ENCODE measurements at places on chromosomes 4 and X.

DNA sequence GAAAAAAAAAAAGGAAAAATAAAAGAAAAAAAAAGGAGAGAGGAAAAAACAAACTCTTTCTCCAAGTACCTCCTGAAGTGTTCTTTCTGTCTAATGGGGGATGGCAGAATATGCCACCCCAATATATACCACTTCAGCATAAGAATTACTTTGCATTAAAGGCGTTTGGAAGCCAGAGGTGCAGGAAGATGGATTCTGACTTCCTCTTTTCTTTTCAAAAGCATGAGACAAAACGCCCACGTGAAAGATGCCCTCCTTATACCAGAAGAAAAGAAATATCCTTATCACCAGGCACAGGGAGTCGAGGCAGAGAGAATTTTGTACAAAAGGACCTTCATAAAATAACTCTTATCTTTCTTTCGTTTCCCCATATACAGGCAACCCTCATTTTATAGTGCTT, 40.9 kb downstream of the COX18 start:
- DNase-seq: no peak

- DNase-seq: no peak
Measured at GRCh38 chr4:85793233-85793585, 318.3 kb downstream of the ARHGAP24 start.

- DNase-seq: no peak
Measured at GRCh38 chr4:153527690-153528089, 61.5 kb downstream of the TMEM131L start.

DNA sequence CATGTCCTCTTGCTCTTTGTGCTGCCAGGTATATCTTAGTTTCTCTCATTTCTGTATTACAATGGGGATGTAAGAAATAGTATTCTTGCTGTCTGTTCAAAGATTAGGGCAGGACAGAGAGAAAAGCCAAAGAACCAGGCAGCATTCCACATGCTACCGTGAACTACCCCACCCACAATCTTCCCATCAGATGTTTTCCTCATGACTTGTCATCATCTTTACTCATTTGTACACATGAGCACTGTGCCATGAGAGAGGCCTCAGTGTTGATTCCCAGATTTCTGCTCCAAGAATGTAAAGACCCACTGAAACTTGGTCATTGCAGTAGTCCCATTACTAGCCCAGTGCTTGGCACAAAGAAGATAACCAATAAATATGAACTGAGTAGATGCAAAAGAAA, 354.6 kb upstream of the RASGEF1B start:
- no peak for DNase-seq

- no peak for DNase-seq
Measured at GRCh38 chr4:160537681-160538080, 1434.8 kb downstream of the RAPGEF2 start.

- DNase-seq: no peak
Measured at GRCh38 chr4:126247409-126247808, 932.7 kb downstream of the FAT4 start.

DNA sequence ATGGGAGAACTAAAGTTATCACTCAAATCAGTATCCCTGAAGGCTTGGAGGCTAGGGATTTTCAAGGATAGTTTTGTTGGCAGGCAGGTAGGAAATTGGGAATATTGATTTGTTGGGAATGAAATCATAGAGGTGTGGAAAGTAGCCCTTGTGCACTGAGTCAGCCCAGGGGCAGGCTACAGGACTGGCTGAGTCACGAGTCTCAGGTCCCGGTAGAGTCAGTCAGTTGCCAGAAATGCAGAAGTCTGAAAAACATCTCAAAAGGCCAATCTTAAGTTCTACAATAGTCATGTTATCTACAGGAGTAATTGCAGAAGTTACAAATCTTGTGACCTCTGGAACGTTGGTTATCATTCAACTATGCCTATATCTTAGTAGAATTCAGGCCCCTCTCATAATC, 153.1 kb downstream of the GC start:
- DNase-seq: no peak

GRCh38 chr4:33255094-33255493, 2534.9 kb downstream of the PCDH7 start:
- DNase-seq: no peak

DNA sequence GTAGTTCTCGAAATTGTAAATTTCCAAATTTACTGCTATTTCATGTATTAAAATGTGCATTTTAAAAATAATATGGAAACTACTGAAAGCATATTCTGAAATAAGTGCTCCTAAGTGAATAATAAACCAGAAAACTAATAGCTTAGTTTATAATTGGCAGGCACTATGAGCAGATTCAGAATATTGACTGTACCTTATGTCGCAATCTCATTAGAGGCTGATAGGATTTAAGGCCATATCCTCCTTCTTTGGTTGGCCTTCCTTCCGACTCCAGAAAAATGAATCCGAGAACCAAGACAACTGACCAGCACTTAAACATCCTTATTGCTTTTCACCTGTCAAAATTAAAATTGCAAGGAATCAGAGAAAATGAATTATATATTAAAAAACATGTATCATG, 52.7 kb downstream of the FSTL5 start:
- no peak for DNase-seq

DNA sequence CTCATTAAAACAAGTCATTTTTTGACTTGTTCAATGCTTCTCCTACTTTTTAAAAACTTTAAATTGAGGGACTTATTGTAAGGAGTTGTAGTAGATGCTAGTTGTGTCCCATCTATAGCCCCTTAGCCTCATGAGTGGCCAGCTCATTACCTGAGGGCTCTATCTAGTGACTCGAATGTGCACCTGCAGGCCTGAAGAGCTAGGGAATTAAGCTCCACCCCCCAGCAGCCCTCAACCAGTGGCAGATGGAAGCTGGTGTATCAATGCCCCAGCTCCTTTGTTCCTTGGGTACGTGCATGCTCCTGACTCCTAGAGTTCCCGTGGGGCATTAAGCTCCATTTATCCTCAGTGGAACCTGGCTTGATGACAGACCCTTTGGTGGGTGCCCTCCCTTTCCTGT, 146.7 kb upstream of the FAM9B start:
- DNase-seq: no peak

DNA sequence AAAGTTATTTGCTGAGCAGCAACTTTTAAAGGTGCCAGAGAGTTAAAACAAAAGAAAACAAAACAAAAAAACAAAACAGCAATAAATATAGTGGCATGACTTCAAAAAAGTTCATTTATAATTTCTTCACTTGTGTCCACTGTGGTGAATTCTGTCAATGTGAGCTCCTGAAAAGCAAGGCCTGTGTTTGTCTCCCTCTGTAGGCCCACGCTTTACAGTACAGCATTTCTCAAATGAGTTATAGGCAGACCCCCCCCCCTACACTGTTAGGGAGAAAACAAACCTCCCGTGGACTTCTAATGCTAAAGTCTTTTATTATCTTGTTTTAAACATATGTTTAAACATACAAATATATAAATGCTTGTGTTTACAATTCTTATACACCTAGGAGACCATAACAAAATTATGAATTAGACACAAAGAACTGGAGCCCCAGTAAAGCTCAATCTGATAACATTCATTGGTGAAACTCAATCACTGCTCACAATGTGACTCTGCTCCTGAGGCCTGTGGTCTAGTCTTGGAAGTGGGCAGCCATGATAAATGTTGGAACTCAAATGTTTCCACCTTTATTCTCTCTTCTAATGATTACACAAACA, 47.0 kb upstream of the SCOC start:
- DNase-seq: peak; percentile 7

DNA sequence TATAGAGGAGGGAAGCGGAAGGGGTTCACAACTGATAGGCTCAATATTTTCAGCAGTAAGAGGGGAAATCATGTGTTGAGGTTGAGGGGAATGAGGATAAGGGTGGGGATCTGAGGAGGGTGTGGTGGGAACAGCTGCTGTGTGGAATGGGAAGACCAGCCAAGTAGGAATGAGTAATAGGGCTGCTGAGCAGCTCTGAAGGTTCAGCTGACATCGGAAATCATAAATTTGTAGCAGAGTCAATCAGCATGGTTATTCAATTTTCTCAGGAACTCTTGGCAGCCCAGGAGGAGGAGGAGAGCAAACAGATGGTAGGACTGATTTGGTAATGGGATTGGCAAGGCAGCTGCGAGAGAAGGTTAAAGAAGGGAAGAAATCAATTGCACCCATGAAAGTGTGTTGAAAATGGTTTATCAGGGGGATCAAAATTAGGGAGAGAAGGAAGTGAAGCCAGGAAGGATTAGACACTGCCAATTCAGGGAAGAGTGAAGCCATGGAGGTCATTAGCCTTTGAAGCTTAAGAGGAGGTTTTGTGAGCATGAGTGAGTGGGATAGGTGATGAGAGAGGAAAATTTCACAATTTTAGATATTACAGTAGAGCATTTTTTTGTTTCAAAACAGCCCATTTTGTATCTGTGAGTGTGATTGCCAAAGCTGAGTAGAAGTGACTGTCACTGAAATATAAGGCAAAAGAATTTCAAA, 82.6 kb downstream of the PCDH7 start:
- DNase-seq: no peak

DNA sequence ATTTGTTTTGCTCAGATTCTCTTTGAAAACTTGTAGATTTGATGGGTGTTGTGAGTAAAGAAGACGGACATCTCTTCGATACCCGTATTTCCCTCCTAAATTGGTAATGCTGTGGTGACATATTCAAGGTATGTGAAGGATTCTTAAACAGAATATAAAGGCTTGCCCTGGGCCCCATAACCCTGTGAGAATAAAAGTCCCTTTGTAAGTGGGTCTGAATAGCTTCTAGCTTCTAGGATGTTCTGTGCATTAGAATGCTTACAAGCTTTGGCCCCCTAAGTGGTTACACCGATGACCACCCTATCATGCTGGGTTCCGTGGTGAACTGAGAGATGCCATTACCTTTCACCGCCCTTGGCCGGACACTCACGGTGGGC, 574 bp upstream of the MOB1B start:
- no peak for DNase-seq

- DNase-seq: no peak
Measured at GRCh38 chr4:68581383-68582338, 5.5 kb upstream of the UGT2B17 start.

DNA sequence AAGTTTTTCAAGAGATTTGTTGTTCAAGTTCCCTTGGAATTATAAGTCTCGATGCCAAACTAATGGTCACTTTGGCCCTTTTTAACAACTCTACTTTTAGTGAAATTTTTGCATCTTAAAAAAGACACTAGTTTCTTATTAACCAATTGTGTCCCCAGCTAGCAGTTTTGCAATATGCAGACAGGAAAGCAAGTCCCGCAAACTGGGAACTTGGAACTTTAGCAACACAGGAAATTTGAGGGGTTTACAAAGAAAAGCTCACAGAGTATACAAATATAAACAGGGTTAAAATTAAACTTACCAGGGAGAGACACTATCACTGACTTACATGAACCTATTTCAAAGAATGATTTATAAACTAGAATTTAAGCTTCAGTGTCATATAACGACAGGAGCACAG, 137.9 kb downstream of the ANK2 start:
- DNase-seq: no peak

DNA sequence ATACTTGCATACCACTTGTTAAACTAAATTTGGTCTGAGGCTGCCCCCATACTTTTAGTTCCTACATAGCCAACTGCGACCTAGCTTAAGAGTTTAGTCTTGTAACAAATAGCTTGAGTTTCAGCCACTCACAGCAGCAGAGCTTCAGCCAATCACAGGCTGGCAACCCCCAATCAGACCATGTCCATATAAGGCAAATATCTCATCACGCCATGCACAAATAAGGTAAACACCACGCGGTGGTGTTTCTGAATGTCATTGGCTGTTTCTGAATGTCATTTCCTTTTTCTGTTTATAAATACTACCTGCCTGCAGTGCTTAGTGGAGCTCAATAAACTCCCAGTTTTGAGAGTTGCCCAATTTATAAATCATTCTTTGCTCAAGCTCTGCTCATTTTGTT, 143.1 kb upstream of the MAD2L1 start:
- DNase-seq: no peak

DNA sequence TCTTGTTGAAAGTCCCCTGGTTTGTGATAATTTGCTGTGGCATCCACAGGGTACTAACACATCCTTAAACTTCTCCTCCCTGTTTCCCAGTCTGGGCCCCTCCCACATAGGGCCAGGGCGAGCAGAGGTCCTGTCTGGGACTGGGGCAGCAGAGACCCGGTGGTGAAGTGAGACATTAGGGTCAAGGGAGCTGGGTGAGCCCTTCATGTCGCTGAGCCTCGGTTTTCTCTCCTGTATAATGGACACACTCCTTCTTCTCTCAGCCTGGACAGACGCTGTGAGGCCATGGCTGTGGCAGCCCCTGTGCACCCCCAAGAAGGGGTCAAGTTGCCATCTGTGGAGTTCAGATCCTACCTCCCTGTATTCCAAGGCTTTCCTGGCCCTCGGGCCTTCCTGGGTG, 33.0 kb upstream of the HMX1 start:
- no peak for DNase-seq

DNA sequence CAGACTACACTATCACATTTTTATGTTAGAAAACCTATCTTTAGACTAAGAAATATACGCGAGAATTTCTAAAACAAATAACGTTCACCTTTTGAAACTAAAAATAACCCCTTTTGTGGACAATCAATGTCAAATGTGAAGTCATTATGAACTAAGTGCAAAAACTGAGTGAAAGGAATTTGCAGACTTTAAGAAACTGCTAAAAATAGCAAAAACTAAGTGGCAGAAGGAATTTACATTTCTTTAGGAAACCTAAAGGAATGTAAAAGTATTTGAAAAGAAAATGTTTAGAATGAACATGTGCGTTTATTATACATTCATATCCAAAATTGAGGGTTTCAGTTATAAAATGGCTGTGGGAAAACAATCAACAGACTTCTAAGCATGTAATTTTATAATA, 58.3 kb downstream of the VEGFC start:
- no peak for DNase-seq

DNA sequence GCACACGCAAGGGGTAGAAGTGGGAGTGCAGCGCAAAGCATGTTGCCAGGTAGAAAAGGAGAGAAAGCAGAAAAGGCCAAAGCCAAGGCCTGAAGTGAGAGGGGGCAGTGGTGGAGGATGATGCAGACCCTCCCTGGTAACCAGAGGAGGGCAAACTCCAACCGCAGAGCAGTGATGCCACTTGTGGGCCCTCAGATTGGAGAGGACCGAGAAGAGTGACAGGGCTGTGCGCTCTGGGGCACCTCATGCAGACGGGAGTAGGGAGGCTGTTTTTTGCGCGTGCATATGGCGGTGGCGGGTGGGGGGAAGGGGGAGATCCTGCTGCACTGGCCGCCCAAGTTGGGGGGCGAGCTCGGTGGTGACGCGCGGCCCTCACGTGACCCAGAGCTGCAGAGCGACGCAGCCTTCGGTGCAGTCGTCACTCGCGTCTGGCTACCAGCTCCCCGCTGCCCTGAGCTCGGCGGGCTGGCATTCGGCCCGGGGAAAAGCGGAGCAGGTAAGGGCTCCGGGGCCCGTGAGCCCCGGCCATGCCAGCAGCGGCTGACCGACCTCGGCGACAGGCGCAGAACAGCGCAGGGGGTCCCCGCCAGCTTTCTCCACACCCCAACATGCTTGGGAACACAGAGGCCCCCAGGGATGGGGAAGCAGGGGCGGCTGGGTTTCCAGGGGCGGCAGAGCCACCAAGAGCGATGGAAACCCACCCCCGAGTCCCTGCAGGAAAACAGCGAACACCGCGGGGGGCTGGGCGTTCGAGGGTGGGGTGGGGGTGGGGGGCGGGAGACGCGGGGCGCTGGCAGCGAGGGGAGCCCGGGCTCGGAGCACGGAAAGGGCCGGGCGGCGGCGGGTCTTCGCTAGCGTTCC, at the start of gene BEX3:
TSS of gene BEX3 (plus strand) at position 421 of the 861 bp plus-strand sequence. CDS start 984 bp downstream, outside the sequence.
- DNase-seq: peak; percentile 18

Measured in activated CD4-positive, alpha-beta T cell treated with anti-CD3 and anti-CD28 coated beads for 4 hours (primary cell).